ENCODE measurements at places on chromosomes 12 and 14.

DNA sequence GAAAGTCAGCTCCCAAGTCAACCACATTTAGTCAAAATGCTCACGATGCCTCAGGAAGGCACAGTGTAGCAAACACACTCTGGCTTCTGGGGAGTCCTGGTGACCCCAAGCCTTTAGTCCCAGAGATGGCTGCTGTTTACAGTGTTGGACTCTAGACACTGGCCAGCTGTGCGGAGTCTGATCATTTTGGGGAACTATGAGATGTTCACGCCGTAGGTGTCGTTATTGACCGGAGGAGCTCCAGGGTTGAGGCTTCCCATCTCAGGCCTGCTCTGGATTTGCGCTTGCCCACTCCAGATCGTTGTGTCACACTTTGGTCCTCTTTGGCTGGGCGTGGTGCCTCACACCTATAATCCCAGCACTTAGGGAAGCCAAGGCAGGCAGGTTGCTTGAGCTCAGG lies 27.7 kb downstream of the BRI3BP start:
- no peak for DNase-seq

- DNase-seq, result peak; percentile 10
Measured at GRCh38 chr12:49201595-49202295, 12.9 kb upstream of the TUBA1A start.

GRCh38 chr12:70249903-70250302 lies 6.7 kb downstream of the CNOT2 start:
- DNase-seq, result no peak

GRCh38 chr12:61846765-61847164 lies 413.4 kb upstream of the USP15 start:
- DNase-seq, result no peak

GRCh38 chr12:117685110-117685926 lies 283.5 kb downstream of the KSR2 start:
- no peak for DNase-seq

GRCh38 chr12:104526320-104526719 lies 69.6 kb downstream of the CHST11 start:
- no peak for DNase-seq

DNA sequence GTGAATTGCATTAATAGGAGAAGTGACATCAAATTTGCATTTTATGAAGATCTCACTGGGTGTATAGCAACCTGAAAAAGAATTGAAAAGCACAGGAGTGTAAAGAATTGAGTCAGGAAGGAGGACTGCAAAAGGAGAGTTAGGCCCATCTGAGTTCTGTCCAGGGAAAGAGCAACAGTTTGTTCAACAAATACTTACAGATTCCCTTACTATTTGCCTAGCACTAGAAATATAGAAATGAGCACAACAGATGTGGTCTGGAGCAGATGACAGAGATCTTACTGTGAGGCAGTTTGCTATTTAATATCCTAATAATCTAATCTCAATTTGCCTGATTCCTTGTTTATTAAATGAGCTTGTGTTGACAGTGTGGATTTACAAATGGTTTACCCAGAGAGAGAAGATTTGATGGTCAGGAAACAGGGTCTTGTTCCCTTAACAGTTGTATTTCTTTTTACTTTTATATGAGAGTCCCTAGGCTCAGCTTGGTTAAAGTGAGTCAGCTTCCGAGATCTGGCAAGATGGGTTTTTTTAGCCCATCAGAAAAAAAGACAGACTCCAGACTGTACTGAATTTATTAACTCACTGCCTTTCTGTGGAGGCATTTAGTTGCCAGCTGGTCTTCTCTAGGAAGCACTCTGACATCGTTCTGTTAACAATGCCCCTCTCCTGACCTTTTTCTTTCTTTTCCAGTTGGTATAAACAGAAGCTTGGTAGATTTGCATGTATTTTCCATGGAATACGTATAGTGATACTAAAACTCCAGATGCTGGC lies 229.7 kb downstream of the TTC6 start:
- peak; percentile 3 for DNase-seq

DNA sequence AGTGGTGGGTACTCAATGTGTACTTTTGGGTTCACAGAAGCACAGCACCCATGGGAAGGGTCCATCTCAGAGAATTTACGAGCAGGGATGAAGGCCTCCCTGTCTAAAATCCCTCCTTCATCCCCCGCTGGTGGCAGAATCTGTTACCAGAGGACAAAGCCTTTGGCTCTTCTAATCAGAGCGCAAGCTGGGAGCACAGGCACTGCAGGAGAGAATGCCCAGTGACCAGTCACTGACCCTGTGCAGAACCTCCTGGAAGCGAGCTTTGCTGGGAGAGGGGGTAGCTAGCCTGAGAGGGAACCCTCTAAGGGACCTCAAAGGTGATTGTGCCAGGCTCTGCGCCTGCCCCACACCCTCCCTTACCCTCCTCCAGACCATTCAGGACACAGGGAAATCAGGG lies 1.5 kb upstream of the GPR162 start:
- DNase-seq, result no peak

DNA sequence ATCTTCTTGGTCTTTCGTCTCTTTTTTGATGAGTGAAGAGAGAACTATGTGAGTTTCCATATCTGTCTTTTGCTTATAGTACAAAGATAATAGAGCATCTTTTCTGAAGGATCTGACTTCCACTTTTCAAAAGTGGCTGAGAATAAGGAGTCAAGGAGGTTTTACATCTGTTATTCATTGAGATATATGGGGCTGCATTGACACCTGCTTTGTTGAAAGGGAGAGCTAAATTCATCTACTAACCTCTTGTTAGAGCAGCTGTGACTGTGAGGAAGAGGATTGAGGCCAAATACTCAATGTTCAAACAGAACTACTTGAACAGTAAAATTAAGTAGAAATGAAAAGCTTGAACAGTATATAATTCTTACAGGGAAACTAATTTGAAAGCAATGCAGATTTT lies 130.2 kb upstream of the ATP2B1 start:
- DNase-seq, result no peak

- DNase-seq, result peak; percentile 43
Measured at GRCh38 chr12:94792693-94793092, 142.3 kb upstream of the TMCC3 start.

- DNase-seq, result no peak
Measured at GRCh38 chr14:94612580-94613554, 676 bp downstream of the SERPINA3 start.

GRCh38 chr12:27971121-27971489 lies 1.4 kb downstream of the PTHLH start:
- DNase-seq, result no peak

DNA sequence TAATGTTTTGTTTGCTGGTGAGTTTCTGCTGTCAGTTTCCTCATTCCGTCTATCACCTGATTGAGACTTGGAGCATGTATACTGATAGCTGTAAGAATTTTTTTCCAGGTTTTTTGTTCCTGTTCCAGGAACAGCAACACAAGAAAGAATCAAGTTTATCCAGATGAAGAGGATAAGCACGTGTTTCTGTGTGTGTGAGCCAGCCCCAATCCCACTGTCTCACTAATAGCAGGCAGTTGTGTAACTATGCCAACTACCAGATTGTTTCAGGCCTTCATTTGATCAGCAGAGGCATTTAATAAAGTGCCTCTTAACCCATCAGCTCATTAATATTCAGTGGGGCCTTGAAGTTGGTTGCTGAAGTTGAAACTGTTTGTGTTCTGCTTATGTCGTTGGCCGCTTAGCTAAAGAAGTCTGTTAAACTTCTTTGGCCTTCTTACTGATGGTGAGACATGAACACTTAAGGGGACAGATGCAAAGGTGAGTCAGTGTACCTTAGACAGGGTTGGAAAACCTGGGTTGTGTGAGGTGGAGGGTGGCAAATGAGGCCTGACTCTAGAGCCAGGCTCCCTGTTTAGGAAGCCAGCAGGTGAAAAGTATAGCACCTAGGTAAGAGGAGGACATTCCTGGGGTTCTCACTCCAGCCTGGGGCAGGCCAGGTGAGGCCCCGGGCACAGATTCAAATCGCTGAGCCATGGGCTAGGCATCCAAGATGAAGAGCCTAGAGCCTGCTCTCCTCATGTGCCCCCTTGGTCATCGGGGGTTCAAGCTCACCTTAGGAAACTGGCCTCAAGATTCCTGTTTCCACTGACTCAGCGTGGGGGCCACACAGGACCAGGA lies 3.7 kb downstream of the ANKRD13A start:
- no peak for DNase-seq

GRCh38 chr12:121960541-121960940 lies 42.1 kb downstream of the CFAP251 start:
- DNase-seq, result no peak

- no peak for DNase-seq
Measured at GRCh38 chr12:39413836-39414771, 28.8 kb downstream of the KIF21A start.

DNA sequence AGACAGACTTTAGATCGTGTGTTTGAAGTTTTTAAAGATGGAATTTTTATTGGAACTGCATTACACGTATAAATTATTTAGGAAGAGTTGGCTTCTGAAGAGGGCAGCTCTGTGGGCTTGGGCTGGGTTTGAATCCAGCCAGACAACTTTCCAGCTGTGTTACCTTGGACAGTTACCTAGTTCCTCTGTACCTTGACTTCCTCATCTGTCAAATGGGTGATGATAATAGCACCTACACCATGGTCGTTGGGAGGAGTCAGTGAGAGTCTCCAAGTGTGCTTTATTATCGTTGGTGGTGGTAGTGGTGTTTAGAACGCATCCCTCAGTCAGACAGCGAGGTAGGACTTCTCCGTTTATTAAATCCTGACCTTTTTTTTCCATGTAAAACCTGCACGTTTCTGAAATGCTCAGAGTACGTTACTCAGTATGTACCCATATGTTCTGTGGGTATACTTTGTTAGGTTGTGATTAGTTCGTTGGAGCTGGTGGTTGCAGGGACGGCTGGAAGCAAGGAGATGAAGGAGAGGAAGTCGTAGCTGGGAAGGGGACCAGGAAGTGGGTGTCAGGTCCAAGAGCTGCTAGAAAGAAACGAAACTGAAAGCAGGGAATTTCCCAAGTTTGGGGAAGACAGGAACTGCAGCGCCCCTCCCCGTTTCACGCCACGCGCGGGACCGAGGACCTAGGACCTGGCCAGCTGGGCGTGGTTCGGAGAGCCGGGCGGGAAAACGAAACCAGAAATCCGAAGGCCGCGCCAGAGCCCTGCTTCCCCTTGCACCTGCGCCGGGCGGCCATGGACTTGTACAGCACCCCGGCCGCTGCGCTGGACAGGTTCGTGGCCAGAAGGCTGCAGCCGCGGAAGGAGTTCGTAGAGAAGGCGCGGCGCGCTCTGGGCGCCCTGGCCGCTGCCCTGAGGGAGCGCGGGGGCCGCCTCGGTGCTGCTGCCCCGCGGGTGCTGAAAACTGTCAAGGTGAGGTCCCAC lies at the start of gene OAS3:
Gene OAS3, plus strand, starts transcription at position 734 of the 979 bp plus-strand sequence. Its CDS starts 57 bp downstream, at position 791.
- no peak for DNase-seq

DNA sequence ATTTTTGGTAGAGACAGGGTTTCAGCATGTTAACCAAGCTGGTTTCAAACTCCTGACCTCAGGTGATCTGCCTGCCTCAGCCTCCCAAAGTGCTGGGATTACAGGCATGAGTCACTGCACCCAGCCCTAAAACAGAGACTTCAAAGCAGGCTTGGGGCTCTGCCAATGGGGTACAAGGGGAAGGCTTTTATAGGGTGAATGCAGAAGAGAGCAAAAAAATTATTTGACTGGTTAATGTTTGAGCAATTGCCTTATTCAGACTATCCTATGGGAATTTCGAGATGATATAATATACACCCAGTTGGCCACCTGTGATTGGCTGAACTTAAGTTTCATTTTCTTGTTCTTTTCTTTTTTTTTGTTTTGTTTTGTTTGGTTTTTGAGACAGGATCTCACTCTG lies 31.5 kb upstream of the ACTN1 start:
- DNase-seq, result no peak

DNA sequence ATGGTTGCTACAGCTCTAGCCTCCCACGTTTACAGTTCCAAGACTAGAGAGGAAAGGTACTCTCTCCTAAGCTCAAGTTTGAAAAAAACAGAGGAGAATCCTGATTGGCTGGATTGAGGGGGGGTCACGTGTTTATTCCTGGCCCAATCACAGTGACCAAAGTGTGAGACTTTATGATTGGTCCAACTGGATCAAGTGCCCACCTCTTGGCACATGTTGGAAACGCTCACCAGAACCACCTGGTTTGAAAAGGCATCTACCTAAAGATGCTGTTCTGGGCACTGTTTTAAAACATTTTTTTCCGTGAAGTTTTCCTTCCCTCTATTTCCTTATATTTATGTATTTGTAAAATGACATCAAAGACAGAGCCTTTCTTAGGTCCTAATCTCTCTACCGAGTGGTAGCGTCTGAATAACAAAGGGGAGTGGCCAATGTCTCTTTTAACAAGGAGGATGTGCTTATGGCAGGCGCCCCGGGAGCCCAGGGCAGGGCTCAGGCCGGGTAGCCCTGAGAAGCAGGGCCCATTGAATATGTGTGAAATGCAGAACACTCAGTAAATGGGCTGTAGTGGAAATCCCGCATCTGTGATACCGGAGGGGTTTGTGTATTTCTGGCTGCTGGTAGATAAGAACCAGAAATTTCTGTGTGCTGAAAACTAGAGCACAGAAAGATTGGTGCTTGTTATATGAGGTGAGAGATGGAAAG lies 146.2 kb downstream of the ATP23 start:
- no peak for DNase-seq

GRCh38 chr12:130154276-130155070 lies 7.8 kb upstream of the FZD10 start:
- DNase-seq, result no peak

GRCh38 chr12:48151103-48151771 lies 6.1 kb downstream of the ASB8 start:
- DNase-seq, result no peak

GRCh38 chr12:4938900-4939299 lies 29.2 kb downstream of the KCNA1 start:
- no peak for DNase-seq

DNA sequence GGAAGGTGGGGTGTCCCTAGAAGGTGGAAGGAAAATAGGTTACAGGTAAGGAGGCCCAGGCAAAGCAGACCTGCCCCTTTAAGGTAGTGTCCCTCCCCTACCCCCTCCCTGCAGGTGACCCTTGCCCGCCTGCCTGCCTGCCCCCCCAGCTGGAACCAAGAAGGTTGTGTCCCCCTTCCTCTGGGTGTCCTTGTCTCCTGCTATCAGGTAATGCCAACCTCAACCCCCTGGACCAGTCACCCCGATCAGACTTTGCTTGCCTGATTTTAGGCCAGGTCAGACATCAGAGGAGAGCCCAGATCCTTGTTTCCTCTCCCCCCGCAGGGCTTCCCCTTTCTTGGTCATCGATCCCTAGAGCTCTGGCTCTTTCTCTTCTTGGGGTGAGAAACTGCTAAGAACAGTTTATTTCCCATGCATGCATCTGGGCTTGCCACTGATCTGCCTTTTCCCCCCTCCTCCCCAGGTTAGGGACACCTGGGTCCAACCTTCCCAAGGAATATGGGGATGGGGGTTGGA lies at the start of gene SLC39A5:
Gene SLC39A5, plus strand, starts transcription at position 136 of the 516 bp plus-strand sequence. CDS start 1,224 bp downstream, outside the sequence.
- DNase-seq, result no peak

DNA sequence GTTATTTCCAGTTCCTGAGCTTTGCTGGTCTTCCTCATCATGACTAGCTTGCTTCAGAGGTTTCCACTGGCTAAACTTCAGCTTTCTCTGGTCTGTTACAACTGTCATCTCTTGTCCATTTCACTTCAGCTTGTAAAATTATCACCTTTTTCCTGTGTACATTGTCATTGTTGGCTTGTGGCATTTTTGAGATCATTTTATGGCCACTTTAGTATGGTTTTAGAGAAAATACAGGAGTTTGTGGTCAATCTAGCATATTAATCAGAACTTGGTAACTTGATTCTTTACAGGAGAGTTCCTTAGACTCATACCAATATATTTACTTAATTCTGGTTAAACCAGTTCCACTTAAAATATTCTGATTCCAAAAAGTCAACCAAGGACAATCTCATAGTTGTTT lies 235.9 kb upstream of the KITLG start:
- no peak for DNase-seq

All from NCI-H2171 (cell line).